ENCODE measurements at places on chromosomes 11 and 22. TPM values are rescaled to one million over a fixed set of nuclear protein-coding genes. Genes with fewer than 3 reads are reported as not detected.

- no peak for DNase-seq
These were observed 25.5 kb downstream of the MYBPC3 start for GRCh38 chr11:47327025-47327424.

Gene PRODH
- 13.3 TPM for total RNA-seq

- no peak for DNase-seq
These were observed 60.0 kb upstream of the SORL1-AS1 start for GRCh38 chr11:121512468-121513465.

- DNase-seq, result no peak
These were observed 29.6 kb upstream of the FLI1 start for GRCh38 chr11:128664317-128664716.

DNA sequence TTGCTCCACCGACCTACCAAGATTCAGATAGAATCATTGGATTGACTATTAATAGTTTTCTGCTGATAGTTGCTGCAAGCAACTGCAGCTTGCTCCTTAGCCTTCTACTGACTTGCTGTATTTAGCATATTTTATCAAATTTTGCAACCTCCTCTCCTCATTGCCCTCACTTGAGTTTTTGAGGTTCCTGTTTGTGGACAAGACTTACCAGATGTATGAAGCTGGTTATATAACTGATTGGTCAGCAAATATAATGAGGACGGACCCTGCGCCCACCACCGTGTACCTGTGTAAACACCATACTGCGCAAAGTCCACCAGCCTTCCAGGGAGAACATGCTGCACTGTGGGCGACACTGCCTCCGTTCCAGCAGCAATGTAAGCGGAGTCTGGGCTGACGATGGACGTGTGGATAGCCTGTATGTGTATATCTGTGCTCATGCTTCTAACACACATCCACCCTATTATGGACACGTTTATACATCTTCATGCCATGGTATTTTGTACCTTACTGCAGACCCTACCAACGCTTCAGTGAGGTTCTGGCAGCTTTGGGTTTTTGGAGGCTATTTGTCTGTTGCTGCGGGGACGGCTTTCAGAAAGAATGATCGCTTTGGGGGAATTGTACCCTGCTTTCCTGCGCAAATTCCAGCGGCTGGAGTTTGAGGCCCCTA, 1.5 kb upstream of the USP18 start:
- no peak for DNase-seq

Gene GLYATL1
- not detected for total RNA-seq

DNA sequence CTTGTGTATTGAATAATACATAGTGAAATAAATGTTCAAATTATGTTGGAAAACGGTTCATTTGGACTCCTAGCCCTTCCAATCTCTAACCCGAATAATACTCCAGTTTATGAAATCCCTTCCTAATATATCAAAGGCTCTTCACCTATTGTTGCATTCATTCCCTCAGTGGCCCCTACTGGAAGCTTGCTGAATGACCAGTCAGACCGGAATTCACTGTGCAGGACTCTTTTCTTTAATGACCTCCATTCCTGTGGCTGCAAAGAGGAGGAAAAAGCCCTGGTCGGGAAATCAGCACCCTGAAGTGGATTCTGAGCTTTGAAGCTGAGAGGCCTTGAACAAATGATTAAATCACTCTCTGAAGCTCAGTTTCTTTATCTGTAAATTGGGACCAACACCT, 19.1 kb upstream of the RCN1 start:
- DNase-seq, result no peak

- DNase-seq, result peak; percentile 53
These were observed 69.4 kb upstream of the FGF3 start for GRCh38 chr11:69888483-69889181.

DNA sequence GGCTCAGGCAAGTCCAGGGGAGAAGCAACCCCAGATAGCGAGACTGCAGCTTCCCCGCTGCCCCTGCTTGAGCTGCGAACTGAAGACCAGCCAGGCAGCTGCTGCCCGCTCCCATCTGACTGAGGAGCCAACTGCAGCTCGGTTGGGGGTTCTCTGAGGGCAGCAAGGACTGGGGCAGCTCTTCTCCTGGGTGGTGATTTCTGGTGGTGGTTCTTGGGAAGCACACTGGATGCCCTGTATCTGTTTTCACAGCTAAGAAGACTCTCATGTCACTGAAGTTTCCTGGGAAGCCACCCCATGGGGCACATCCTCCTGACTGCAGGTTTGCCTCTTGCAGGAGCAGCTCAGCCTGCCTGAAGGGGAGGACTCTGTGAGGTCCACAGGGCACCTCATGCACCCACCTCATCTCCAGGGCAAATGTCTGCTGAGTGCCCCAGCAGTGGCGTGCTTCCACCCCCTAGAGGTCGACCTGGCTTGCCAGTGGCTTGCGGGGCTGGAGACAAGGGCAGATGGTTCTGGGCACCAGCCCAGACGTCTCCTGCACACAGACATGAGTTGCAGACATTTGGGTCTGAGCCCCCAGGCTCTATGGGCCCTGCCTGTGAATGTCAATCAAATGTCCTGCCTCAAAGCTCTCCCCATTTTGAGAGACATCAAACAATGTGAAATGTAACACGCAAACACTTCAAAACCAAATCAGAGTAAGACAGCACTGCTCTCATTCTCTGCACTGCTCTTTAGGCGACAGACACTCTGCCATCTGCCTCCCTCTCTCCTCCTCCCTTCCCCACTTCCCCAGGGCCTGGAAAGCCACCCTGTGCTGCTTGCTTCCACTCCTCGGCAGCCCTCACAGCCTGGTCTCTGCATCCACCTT, 800.9 kb downstream of the BRD1 start:
- DNase-seq, result no peak

DNA sequence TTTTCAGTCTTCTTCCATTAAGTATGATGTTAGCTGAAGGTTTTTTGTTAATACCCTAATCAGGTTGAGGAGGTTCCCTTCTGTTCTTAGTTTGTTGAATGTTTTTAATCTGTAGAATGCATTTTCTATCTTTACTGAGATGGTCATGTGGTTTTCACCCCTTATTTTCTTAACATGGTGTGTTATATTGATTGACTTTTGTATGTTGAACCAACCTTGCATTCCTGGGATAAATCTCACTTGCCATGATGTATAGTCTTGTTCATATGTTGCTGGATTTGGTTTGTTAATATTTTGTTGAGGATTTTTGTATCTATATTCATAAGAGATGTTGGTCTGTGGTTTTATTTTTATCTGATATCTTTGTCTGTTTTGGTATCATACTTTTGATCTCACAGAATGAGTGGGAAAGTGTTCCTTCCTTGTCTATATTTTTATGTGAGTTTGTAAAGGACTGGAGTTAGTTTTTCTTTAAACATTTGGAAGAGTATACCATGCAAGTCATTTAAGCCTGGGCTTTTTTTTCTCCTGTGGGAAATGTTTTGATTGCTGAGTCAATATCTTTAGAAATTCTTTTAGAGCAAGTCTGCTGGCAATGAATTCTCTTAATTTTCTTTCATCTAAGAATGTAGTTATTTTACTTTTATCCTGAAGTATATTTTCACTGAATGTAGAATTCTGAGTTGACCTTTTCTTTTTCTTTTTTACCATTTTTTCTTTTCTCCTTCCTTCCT, 5.5 kb upstream of the P4HA3 start:
- no peak for DNase-seq

Gene ZNF143
- 21.7 TPM for total RNA-seq

- DNase-seq, result no peak
These were observed 5.4 kb upstream of the TMEM86A start for GRCh38 chr11:18692941-18693760.

Gene POU2AF2
- total RNA-seq, result not detected

Gene ART5
- 1.4 TPM for total RNA-seq

DNA sequence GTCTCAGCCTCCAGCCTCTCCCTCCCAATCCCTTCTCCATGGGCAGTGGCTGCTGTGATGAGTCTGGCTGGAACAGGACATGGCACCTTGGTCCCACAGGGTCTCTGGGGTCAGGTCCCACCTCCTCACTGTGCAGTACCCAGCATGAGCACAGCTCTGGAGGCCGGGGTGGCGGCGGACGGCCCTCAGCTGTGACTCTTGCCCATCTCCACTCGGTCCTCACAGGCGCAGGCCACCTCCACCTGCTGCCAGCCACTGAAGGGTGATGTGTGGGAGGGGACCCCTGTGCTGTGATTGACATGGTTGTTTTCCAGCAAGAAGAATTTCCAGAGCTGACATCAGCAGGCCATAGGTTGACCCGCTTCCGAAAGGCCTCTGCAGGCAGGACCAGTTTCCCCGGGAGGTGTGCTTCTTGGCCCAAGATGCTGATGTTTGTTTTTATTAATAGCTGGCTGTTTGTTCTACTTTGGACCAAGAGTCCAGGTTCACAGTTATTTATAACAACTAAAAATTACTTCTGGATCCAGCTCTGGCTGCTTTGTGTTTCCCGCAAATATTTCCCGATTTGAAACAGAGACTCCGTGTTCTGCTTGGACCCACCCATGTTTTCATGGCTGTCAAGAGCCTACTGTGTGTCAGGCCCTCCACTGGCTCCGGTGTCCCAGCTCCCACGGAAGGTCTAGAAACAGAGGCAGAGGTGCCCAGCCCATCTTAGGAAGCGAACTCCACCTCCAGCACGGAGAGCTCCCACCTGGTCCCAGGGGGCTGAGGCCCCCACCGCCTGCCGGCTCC, 45.7 kb downstream of the SCUBE1 start:
- no peak for DNase-seq

Gene ROBO4
- total RNA-seq, result 20.7 TPM

Gene APOL5
- not detected for total RNA-seq

DNA sequence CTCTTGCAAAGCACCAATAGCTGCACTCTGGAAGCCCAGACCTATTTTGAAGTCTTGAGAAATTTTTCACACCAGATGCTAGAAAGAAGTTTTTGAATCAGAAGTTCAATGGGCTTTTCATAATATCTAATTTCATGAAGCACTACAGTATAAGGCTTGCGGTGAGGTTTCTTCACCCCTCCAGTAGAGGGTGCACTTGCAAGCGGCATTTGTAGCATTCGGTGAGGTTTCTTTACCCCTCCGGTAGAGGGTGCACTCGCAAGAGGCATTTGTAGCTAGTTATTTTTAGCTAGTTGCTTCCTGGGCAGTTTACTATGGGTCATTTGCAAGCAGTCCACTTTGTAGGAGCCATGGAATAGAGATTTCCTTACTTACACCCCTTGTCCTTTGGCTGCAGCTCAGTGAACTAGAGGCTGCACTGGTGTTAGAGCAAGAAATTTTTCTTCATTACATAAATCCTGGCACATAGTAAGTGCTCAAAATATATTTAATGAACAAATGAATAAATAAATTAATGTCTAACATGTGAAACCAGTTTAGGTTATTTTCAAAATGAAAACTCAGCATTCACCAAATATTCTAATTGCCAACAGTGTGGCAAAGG, 7.8 kb upstream of the NOX4 start:
- DNase-seq, result no peak

DNA sequence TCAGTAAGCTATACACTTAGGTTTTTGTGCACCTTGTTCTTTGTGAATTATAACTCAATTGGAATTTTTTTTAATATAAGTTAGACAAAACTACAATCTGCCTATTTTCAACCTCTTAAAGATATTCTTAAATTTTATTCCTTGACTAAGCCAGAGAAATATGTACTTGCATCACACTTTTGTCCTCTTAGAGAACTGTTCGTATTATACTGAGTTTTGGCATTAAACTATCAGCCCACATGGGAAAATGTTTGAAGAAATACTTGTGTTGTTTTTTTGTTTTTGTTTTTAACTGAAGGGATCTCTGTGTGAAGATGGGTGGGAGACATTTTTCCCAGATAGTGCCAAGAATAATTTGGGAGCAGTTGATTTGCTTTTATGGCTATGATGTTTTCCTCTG, 25.3 kb downstream of the CEP295 start:
- no peak for DNase-seq

- no peak for DNase-seq
These were observed 22.5 kb downstream of the IFITM10 start for GRCh38 chr11:1727861-1728260.

- no peak for DNase-seq
These were observed 32.1 kb downstream of the APOL5 start for GRCh38 chr22:35749808-35750207.

Gene LIN7C
- 15.5 TPM for total RNA-seq

All from left ventricle myocardium inferior (tissue), 1 donor.